NCI-H526 treated with DMSO at 0.1 percent for 48 hours (cell line): ENCODE measurements at places on chromosomes 16 and 17.

- no peak for DNase-seq
Observed at GRCh38 chr17:50204431-50204830, 3.0 kb upstream of the COL1A1 start.

GRCh38 chr16:12680531-12680930, 123.2 kb downstream of the CPPED1 start:
- DNase-seq, result no peak

- no peak for DNase-seq
Observed at GRCh38 chr17:55965051-55965450, 188.2 kb upstream of the ANKFN1 start.

GRCh38 chr17:2776589-2777241, 19.5 kb upstream of the RAP1GAP2 start:
- peak; percentile 46 for DNase-seq

GRCh38 chr16:29903590-29903989, 3.3 kb downstream of the ASPHD1 start:
- DNase-seq, result no peak

- DNase-seq, result no peak
Observed at GRCh38 chr16:51137097-51137496, 14.0 kb downstream of the SALL1 start.

DNA sequence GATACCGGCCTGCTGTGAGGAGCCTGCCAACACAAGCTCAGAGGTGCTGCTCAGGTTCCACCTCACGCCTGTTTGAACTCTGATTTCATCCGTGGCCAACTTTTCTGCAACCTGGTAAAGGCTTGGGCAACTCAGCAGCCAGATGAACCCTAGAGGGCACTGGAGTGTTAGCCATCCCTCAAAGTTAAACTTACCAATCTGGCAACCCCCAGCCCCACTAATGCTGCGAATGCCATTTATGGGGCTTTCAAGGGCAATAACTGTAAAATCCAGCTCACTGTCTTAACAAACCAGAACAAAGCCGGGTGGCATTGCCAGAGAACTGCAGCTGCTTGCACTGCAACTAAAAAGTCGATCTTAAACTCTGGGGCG, 105.5 kb downstream of the AXIN2 start:
- DNase-seq, result no peak

DNA sequence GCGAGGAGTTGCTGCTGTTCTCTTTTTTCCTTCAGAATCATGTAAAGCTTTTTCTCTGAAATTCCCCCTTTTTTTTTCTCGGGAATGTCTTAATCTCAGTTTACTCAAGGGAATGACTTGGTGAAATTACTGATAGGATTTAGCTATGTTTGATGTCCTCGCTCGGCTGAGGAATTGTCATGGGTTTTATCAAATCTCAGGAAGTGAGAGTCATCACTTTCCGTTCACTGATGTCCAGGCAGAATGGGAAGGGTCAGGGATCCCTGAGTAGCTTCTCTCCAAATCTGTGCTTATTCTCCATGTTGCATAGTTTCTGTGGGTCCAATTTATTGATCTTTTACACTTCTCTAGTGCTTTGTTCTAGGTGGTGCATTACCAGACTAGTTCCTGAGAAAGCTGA, 6.3 kb downstream of the IGSF6 start:
- no peak for DNase-seq

DNA sequence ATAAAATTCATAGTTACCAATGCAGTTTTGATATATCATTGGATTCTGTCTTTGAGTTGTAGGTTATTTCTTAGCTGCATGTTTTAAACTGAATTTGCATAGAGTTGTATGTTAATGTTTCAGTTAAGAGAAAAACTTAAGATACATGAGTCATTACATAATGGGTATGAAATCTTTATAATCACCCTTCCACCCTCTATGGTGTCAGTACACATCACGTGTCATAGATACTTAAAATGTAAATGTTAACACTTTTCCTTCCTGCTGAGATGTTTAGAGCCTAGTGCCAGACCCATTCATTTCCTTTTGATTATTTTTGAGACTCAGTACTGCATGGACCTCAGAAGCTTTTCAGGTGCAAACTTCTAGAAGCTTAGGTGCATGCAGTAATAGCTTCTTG, 20.5 kb downstream of the ZNF207 start:
- no peak for DNase-seq
